Thoracic aorta (tissue), 2 donors: ENCODE measurements at places on chromosomes 6 and 20. TPM values are rescaled to one million over a fixed set of nuclear protein-coding genes. Genes with fewer than 3 reads are reported as not detected.

GRCh38 chr6:52531834-52532233 lies 45.0 kb downstream of the TRAM2 start:
- peak overlapping the region; percentile 1 for H3K27ac ChIP-seq
- no peak overlapping the region for H3K4me3 ChIP-seq
- peaks cover 15% of the 10 kb centered on the region for H3K36me3 ChIP-seq
- no peaks in the 10 kb centered on the region for H3K27me3 ChIP-seq

- no peaks in the 10 kb centered on the region for H3K36me3 ChIP-seq
- H3K4me1 ChIP-seq = no peaks in the 10 kb centered on the region
- H3K27me3 ChIP-seq = no peaks in the 10 kb centered on the region
- no peak overlapping the region for H3K4me3 ChIP-seq
- no peak overlapping the region for H3K27ac ChIP-seq
These were observed 101.1 kb downstream of the TFAP2A start for GRCh38 chr6:10313799-10314162.

DNA sequence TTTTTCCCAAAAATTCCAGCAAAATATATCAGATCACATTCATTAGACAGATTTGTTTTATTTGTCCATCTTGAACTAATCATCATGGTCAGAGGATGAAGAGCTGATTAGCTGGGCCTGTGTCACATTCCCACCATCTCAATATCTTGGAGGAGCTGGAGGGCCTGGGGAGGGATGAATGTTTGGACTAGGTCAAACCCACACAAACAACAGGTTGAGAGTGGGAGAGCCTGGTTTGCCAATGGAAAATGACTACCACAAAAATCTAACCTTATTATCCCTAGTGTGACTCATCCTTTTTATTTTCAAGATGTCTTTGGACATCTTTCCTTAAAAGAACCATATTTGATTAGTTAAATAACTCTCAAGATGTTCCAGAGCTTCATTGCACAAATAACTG lies 242.4 kb downstream of the OGFRL1 start:
- no peaks in the 10 kb centered on the region for H3K36me3 ChIP-seq
- DNase-seq = no peak
- H3K27me3 ChIP-seq = no peaks in the 10 kb centered on the region
- H3K4me3 ChIP-seq = no peak overlapping the region
- no peaks in the 10 kb centered on the region for H3K4me1 ChIP-seq

The SUMO4 gene
- 5.6 TPM for total RNA-seq
